Activated CD4-positive, alpha-beta T cell treated with anti-CD3 and anti-CD28 coated beads, Interleukin-2, amount 10 ng/mL, durations not matched to agents 7 days and 5 days (primary cell): ENCODE measurements at places on chromosomes 6 and 20. TPM values are rescaled to one million over a fixed set of nuclear protein-coding genes. Genes with fewer than 3 reads are reported as not detected.

DNA sequence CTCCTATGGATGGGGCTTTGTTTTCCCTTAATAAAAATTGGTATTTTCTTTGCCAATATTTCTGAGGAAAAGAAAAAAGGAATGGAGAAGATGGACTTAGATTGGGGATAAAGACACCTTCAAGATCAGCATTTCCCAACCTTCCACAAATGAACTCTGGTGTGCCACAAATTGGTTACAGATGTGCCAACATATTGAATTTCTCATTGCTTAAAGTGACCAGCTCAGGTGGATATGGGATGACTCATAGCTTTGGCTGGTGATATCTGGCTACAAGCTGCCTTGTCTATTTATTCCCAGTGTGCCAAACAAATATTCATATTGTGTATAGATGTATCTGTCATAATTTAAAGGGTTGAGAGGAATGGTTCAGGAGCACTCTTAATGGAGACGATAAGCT lies 32.5 kb downstream of the THEMIS start:
- no peak overlapping the region for H3K27ac ChIP-seq
- DNase-seq = no peak
- H3K27me3 ChIP-seq = no peaks in the 10 kb centered on the region
- no peak overlapping the region for H3K4me3 ChIP-seq
- peaks cover 57% of the 10 kb centered on the region for H3K4me1 ChIP-seq
- peaks cover 71% of the 10 kb centered on the region for H3K36me3 ChIP-seq

GRCh38 chr6:63487103-63487813 lies 85.0 kb upstream of the LOC128125822 start:
- no peak for DNase-seq
- H3K27me3 ChIP-seq = peaks cover 2% of the 10 kb centered on the region
- H3K4me1 ChIP-seq = no peaks in the 10 kb centered on the region
- H3K36me3 ChIP-seq = no peaks in the 10 kb centered on the region
- no peak overlapping the region for H3K4me3 ChIP-seq

Gene NKAIN2
- not detected for total RNA-seq

- no peak overlapping the region for H3K27ac ChIP-seq
- H3K4me1 ChIP-seq = peaks cover 15% of the 10 kb centered on the region
- H3K36me3 ChIP-seq = peaks cover 34% of the 10 kb centered on the region
- no peak for DNase-seq
Measured at GRCh38 chr20:35903843-35904242, 50.5 kb downstream of the SCAND1 start.

DNA sequence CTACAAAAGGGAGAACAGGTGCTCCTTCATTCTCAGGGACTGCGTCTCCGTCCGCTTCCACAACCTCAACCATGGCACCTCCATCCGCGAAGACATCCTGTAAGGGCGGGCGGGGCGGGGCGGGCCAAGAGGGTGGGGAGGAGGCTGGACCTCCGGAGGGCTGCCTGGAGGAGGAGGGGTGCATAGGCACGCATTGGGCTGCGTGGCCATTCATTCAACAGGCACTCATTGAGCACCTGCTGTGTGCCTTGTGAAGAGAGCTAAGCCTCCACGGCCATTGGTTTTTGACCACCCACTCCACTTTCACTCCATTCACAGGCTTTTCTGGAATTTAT lies 435 bp downstream of the ZSWIM3 start:
- peak overlapping the region; percentile 98 for H3K4me3 ChIP-seq
- peak overlapping the region; percentile 99 for H3K27ac ChIP-seq
- peaks cover 50% of the 10 kb centered on the region for H3K4me1 ChIP-seq

Gene MEI4
- not detected for total RNA-seq

GRCh38 chr6:90080876-90081481 lies 186.7 kb downstream of the GJA10 start:
- peak; percentile 87 for DNase-seq
- H3K27ac ChIP-seq = peak overlapping the region; percentile 96
- H3K4me3 ChIP-seq = peak overlapping the region; percentile 86
- peaks cover 53% of the 10 kb centered on the region for H3K36me3 ChIP-seq
- H3K4me1 ChIP-seq = peaks cover 84% of the 10 kb centered on the region

Gene DLL1
- 0.55 TPM for total RNA-seq

GRCh38 chr6:38937839-38938613 lies 110.6 kb upstream of the GLP1R start:
- H3K4me3 ChIP-seq = no peak overlapping the region
- peaks cover 5% of the 10 kb centered on the region for H3K27me3 ChIP-seq
- H3K36me3 ChIP-seq = no peaks in the 10 kb centered on the region
- no peak overlapping the region for H3K27ac ChIP-seq
- no peaks in the 10 kb centered on the region for H3K4me1 ChIP-seq
- no peak for DNase-seq

- DNase-seq = no peak
- H3K4me1 ChIP-seq = no peaks in the 10 kb centered on the region
- H3K4me3 ChIP-seq = no peak overlapping the region
- H3K27me3 ChIP-seq = peaks cover 4% of the 10 kb centered on the region
- H3K27ac ChIP-seq = no peak overlapping the region
Measured at GRCh38 chr6:159278626-159279025, 109.4 kb downstream of the FNDC1 start.

Gene EYS
- total RNA-seq = not detected

Gene SDC4
- 8.1 TPM for total RNA-seq

Gene HNF4A
- total RNA-seq = not detected

- H3K36me3 ChIP-seq = peaks cover 33% of the 10 kb centered on the region
- H3K27me3 ChIP-seq = no peaks in the 10 kb centered on the region
- peak overlapping the region; percentile 85 for H3K27ac ChIP-seq
Measured at GRCh38 chr6:135012764-135013163, 41.9 kb downstream of the HBS1L start.

Gene NT5E
- 7.2 TPM for total RNA-seq
